Stimulated activated CD8-positive, alpha-beta memory T cell treated with anti-CD3 and anti-CD28 coated beads, Interleukin-7, amount 100 ng/mL, for 1 hour (primary cell): ENCODE measurements at places on chromosomes 5 and 9.

GRCh38 chr9:108860354-108860753 lies 1.7 kb upstream of the ACTL7A start:
- DNase-seq = no peak

- no peak for DNase-seq
Observed at GRCh38 chr9:15304632-15305031, 2.4 kb downstream of the TTC39B start.

GRCh38 chr9:21153336-21154017 lies 11.8 kb upstream of the IFNW1 start:
- DNase-seq = no peak

- no peak for DNase-seq
Observed at GRCh38 chr9:68538200-68538599, 2.5 kb downstream of the TMEM252 start.

DNA sequence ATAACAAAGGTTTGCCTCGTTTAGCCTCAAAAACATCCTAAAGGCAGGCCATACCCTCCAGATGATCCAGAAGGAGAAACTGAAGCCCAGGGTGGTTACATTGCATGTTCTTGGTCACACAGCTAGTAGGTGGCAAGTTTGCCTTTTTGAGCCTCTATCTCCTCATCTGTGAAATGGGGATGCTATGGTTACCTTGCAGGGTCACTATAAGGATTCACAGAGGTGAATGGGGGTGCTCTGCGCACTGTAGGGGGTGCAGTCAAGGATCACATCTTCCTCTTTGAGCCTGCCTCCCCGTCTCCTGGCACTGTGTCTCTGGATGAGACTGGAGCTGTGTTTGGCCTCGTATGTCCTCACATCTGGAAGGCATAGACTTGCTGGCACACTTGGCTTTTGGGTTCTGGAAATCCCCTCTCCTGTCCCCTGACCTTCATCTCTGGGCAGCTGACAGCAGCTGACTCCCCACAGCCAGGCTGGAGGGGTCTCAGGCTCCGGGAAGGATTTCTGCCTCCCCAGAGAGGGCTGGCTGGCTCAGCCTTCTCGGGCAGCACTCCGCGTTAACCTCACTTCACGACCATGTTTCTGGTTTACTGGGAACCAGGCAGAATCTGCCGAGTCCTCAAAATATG lies 167.7 kb downstream of the RGS3 start:
- DNase-seq = no peak

DNA sequence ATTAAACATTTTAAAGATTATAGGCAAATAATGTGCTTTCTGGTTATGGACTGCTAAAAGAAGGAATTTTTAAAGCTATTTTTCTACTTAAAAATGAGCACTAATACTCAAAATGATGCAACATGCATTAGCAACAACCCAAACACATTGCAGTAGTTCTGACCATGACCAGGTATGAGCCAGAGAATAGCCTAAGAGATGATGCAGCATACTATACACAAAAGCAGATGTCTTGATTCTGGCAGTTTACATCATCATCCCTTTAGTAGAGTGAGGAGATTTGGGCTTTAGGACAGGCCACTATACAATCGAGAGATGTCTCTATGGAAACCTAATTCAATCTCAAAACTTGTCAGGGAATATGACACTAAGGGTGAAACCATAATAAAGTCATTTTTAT lies 307.1 kb downstream of the PRR16 start:
- no peak for DNase-seq
